ENCODE measurements at places on chromosomes 4 and X.

- DNase-seq = no peak
Observed at GRCh38 chr4:71945791-71946190, 86.0 kb upstream of the NPFFR2 start.

DNA sequence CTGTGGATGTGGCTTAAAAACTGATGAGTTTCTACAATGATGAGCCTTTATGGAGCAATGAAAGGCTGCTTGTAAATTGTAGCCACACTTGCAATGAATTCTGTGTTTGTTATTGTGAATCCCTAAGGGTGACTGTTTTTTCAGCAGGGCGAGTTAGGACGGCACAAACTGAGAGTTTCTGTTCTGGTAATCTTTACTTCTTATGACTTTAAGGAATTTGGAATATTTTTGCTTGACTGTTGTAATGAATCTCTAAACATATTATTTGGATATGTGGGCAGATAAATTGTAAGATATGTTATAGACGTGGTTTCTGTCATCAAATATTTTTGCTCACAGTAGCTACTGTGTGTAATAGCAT, 22.2 kb downstream of the RBPJ start:
- peak; percentile 74 for DNase-seq

DNA sequence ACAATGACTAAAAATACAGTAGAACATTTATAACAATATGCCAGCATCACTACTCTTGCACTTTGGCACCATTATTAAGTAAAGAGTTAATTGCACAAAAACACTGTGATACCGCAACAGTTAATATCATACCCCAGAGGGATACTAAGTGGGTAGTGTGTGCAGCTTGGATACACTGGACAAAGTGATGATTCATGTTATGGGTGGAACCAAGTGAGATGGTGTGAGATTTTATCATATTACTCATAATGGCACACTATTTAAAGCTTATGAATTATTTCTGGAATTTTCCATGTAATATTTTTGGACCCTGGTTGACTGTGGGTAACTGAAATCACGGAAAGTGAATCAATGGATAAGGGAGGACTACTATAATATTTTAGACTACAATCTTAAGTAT, 265.3 kb downstream of the PCDH18 start:
- peak; percentile 84 for DNase-seq

GRCh38 chrX:24465532-24465865, 413 bp downstream of the PDK3 start:
- DNase-seq = no peak

DNA sequence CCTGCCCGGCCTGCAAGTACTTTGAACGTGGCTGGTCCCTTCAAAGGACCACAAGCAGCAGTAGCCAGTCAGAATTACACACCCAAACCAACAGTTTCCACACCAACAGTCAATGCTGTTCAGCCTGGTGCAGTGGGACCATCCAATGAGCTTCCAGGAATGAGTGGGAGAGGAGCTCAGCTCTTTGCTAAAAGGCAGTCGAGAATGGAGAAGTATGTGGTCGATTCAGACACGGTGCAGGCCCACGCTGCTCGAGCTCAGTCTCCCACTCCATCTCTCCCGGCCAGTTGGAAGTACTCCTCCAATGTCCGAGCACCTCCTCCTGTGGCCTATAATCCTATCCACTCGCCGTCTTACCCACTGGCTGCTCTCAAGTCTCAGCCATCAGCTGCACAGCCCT, 104.4 kb upstream of the MYOZ2 start:
- no peak for DNase-seq

DNA sequence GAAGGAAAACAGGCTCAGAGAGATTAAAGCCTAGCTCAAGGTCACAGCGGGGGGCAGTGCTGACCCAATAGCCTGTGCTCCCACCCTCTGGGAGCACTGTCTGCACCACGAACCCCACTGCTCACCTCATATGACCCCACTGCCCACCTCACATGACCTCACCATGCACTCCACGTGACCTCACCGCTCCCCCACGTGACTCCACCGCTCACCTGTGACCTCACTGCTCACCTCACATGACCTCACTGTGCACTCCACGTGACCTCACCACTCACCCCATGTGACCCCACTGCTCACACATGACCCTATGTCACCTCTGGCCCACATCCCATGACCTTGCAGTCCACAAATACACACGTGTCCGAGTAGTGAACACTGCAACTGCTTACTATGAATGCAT, 55.4 kb downstream of the ACOX3 start:
- DNase-seq = no peak

GRCh38 chr4:113588895-113589668, 172.5 kb downstream of the CAMK2D start:
- no peak for DNase-seq

DNA sequence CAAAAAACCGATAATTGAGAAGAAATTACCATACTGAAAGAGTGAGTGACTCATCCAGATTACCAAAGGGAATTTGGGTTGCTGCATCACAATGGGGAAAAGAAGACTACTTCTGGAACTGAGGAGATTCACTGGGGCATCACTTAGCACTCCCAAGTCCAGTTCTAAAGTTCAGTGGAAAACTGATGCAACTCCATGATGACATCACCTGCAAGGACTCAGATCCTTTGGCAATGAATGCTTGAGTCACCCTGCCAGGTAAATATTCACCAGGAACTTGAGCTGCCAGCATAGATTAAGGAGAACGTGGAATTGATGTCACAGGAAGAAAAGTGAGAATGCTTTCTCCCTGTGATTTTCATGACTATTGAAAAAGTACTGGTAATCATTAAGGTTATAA, 32.0 kb upstream of the SMIM10L2A start:
- DNase-seq = no peak

- peak; percentile 54 for DNase-seq
Observed at GRCh38 chrX:13646154-13646549, 6.8 kb upstream of the TCEANC start.

GRCh38 chr4:157819693-157820464, 352.9 kb downstream of the GASK1B start:
- no peak for DNase-seq

DNA sequence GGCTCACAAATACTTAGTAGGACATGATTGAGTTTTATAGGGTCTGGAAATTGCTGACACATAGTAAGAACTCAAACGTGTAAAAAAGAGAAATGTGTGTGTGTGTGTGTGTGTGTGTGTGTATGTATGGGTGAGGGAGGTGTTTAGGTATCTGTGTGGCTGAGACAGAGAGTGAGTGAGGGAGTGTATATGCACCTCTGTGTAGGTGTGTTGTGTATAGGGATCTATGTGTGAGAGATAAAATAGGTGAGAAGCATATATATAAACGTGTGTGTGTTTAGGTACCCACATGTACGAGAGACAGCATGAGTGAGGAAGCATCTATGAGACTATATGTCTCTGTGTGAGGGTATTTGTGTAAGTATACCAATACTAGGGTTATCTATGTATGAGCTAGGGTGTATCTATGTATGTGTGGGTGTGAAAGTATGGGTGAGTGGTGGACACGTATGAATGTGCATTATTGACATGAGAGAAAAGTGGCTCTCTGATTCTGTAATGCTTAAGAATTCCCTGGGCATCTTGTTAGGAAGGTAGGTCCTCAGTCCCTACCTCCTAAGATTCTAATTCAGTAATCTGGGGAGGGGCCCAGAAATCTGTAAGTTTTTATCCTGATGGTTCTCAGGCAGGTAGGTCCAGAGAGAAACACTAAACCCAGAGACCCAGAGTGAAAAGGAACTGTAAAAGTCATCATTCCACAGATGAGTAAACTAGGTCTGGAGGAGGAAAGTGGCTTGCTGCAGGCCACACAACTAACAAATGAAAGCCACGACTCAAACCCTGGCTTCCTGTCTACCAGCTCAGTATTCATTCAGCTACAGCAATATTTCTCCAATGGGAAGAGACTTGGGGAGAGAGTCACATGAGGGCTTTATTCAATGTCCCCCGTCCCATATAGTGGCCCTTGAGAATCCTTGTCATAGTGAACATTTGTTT, 237.0 kb downstream of the IDS start:
- DNase-seq = no peak

- no peak for DNase-seq
Observed at GRCh38 chr4:103197765-103198110, 405 bp downstream of the CENPE start.

- no peak for DNase-seq
Observed at GRCh38 chr4:152499344-152499743, 36.5 kb downstream of the FBXW7 start.

DNA sequence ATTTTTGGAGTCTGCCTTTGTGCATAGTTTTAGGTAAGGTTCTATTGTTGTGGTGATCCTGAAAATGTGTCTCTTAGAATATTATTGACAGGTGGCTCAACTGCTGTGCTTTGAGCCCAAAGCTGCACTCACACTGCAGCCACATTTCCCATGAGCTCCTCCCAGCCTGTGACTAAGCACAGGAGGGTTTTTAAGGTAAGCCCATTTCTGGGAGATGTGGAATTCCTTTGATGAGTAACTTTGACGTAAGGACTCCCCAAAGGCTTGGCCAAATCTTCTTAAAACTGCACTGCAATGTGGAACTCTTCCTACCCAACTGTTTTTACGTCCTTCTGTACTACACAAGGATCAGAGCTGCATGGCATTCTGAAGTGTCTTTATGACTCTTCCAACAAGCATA, 20.0 kb upstream of the TMPRSS11A start:
- DNase-seq = peak; percentile 1

DNA sequence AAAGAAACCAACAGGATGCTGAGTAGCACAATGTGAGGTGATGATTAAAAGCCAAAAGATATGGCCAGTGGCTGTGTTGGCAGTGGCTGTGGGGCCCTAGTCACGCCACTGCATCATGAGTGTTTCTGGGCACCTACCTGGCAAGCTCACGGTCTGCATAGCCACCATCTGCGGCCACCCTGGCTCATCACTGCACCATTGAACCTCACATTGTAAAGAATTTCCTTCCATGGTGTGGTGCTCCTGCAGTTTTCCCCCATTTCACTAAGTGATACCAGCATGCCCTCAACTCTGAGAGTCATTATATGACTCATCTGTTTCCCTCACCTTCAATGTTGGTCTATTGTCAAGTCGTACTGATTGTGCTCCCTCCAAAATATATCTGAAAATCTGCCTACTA, 45.5 kb upstream of the CLNK start:
- no peak for DNase-seq

- DNase-seq = no peak
Observed at GRCh38 chrX:118758511-118758910, 31.1 kb downstream of the IL13RA1 start.

- peak; percentile 81 for DNase-seq
Observed at GRCh38 chr4:140300271-140300970, 73.0 kb upstream of the SCOC start.

DNA sequence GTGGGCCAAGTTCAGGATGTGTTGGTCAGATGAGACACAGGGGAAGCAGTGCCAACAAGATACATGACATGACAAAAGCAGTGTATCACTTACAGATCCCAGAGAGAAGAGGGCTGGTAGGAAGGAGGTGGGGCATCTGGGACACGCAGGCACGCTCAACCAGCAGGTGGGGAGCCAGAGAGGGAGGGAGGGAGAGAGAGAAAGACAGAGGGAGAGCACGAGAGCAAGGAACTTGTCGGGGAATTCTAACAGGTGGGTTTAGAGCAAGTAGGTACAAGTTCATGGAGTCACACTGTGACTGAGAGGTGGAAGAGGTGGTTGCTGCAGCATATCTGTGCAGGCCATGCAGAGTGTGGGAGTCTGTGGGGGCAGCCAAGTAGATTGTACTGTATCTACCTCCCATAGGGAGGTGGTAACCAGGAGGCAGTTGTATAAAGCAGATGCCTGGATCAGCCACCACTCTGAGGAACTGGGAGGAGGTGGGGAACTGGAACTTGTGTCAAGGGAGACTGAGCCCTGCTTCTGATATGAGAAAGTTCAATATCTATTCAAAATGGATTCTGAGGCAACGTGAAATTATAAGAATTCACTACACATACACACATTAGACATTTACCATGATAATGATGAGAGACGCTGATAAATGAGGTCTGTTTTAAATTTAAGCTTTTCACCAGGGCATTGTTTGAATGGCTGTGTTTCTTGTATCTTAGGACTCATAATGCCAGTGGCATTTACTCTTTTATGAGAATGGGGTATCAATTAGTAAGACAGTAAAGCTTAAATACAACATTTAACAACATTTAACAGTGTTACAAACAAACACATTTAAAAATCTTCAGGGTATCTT, 43.7 kb downstream of the BBS12 start:
- peak; percentile 14 for DNase-seq

GRCh38 chrX:17435476-17435875, 60.5 kb downstream of the NHS start:
- DNase-seq = no peak

DNA sequence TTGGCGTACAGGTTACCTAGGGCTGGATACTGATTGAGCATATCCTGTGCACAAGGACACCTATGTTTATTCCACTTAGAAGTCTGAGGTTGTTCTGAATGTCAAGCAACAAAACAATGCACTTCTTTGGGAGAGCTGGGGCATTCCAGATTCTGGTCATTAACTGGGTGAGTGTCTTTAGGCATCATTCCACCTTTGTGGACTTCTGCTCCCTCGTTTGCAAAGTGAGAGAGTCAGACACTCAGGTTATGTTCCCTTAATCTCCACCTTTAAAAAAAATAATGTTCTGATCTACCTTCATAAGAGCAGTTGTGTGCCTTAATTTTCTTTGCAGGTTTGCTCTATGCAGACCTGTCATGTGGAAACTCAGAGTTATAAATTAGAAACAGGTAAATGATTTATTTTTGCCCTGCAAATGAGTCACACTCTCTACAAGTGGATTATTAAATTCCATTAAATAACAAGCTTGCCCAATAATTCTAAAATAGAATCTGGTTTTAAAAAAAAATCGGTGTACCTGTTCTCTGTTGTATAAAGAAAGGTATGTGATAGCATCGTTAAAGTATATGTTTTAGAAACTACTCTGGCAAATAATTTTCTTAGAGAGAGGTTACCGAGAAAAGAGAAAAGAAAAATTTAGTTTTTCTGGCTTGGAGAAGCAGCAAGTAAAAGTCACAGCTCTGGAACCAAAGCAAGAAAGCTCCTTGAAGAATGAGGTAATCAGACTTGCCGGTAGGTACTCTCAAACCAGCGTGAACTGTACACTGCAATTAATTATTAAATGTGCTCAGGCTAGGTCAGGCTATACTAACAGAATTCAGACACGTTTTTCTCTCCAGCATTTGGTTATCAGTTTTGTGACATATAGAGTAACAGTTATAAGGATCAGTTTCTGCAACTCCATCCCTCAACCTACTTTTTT, 93.2 kb downstream of the SORBS2 start:
- DNase-seq = no peak

DNA sequence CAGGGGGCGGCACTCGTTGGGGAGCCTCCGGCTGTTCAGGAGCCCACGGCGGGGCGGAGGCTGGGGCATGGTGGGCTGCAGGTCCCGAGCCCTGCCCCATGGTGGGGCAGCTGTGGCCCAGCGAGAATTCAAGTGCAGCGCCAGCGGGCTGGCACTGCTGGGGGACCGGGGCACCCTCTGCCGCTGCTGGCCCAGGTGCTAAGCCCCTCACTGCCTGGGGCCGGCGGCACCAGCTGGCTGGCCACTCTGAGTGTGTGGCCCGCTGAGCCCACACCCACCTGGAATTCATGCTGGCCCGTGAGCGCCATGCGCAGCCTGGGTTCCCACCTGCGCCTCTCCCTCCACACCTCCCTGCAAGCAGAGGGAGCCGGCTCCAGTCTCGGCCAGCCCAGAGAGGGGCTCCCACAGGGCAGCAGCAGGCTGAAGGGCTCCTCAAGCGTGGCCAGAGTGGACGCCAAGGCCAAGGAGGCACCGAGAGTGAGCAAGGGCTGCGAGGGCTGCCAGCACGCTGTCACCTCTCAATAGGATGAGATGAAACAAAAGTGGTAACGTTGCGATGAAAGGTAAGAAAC, 464.9 kb downstream of the PCDH7 start:
- no peak for DNase-seq

- DNase-seq = no peak
Observed at GRCh38 chr4:27716693-27717430, 856.2 kb downstream of the STIM2 start.

- no peak for DNase-seq
Observed at GRCh38 chrX:19758539-19758938, 128.9 kb downstream of the SH3KBP1 start.

Data from LHCN-M2 (cell line).